ENCODE measurements at places on chromosomes 3 and 15.
A peak's percentile ranks its signal among the peaks of the same experiment; 100 is the strongest.

GRCh38 chr3:155283092-155284056 is 10.1 kb downstream of the STRIT1 start:
- DNase-seq = no peak

- no peak for DNase-seq
Observed at GRCh38 chr15:42721016-42721415, 15.9 kb downstream of the CDAN1 start.

GRCh38 chr15:63504979-63505841 is 817 bp downstream of the USP3 start:
- DNase-seq = peak; percentile 21

- DNase-seq = no peak
Observed at GRCh38 chr3:94011233-94011711, 17.1 kb downstream of the STX19 start.

GRCh38 chr3:140359233-140359995 is 318.4 kb upstream of the TRIM42 start:
- DNase-seq = no peak

DNA sequence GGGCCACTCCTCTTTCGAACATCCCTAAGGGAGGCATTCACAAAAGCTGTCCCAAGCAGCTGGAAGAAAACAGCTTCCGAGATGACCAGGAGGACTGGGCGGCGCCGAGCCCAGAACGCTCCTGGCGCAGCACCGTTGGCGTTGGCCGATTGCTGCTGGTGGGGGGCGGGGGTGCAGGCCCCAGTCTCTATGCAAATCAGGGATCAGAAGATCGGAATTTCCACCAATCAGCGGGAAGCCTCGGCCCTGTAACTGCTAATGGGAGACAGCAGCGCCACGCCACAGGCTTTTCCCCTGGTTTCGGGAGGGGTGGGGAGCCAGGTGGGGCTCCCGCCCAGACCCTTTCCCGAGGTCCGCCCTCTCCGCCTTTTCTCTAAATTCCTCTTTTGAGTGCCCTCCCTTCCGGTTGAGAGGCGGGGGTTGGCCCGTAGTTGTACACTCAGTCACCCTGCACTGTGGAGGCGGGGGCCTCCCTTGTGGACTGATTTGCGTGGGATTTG is 27.0 kb downstream of the HMCES start:
- no peak for DNase-seq

DNA sequence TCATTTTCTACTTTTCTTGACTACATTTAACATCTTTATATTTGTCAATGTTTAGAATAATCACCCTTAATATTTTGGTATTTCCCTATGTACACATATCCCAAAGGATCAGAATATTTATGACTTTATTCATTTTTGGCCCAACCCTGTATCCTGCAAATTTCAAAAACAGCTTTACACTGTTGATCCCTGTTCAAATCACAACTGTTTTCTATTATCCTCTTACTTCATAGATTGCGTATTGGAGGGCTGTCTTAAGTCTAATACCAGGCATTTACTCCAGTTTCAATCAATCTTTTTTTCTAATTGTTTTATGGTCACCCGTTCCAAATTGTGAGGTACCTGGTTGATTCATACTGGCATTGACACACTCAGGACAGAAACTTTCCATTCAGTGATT is 107.9 kb downstream of the RPL22L1 start:
- DNase-seq = no peak

DNA sequence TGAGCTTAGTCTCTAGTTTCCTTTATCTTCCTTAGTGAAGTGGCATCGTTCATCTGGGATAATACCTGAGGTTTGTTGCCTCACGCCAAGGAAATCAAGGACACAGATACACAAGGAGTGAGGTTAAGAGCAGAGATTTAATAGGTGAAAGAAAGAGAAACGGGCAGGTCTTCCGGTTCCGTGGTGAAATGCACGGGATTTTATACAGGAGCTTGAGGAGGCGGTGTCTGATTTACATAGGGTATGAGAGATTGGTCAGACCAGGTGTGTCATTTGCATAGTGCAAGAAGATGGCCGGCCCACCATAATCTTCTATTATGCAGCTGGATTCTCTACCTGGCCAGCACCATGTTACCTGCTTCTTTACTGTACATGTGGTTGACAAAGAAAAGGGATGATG is 17.2 kb downstream of the ARRDC4 start:
- no peak for DNase-seq

DNA sequence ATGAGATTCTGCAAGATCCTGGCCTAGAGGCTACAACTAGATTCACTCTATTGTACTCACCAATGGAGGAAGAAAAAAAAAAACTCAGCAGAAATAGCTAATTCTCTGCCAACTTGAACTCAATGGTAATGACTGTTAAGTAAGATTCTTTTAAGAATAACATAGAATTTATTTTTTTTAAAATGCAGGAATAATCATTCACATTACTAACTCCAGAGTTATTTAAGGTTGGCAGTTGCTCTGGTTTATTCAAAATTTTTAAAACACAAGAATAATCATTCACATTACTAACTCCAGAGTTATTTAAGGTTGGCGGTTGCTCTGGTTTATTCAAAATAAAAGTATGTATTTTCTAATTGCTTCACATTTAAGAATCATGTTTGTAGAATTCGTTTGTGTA is 1071.9 kb downstream of the IGSF11 start:
- no peak for DNase-seq

GRCh38 chr15:33618350-33618749 is 307.6 kb downstream of the RYR3 start:
- DNase-seq = no peak

GRCh38 chr3:143475981-143476380 is 356.4 kb downstream of the CHST2 start:
- no peak for DNase-seq

GRCh38 chr3:107633327-107634098 is 110.8 kb downstream of the BBX start:
- no peak for DNase-seq

GRCh38 chr3:73572368-73572767 is 52.4 kb downstream of the PDZRN3 start:
- DNase-seq = no peak

- no peak for DNase-seq
Observed at GRCh38 chr3:134362670-134363380, 11.4 kb downstream of the AMOTL2 start.

DNA sequence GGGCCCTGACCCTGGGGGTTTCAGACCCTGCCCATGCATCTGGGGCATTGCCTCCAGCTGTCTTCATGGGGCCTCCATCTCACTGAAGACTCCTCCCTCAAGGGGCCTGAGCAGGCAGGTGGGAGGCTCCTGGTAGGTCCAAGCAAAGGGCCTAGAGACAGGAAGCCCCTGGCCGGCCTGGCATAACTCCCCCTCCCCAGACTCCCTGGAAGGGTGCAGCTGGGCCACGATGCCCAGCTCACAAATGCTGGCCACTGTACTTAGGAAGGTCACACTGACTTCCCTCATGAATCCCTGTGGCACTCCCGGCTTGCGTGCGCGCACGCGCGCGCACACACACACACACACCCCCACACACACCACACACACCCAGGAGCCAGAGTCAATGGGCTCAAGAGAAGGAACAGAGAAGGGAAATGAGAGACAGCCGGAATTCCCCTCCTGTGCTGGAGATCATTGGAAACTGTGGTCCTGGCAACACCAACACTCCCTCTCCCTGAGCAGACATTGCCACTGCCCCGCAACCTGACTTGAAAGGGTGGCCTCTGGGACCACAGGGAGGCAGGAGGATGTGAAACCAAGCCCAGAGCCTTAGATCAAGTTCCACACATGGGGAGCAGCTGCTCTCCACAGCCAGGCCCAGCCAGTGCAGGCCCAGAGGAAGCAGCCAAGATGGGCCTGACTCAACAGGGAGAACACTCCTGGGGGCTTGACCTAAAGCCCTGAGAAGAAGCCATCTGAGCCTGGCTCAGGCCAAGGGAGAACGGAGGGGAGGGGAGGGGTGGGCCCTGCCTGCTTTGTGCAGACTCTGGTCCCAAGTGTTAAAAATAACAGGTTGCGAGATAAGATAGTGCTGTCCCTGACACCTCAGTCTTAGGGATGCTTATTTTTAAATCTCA is 69.7 kb downstream of the SCN5A start:
- DNase-seq = no peak

GRCh38 chr3:170098753-170099152 is 61.0 kb downstream of the GPR160 start:
- no peak for DNase-seq

DNA sequence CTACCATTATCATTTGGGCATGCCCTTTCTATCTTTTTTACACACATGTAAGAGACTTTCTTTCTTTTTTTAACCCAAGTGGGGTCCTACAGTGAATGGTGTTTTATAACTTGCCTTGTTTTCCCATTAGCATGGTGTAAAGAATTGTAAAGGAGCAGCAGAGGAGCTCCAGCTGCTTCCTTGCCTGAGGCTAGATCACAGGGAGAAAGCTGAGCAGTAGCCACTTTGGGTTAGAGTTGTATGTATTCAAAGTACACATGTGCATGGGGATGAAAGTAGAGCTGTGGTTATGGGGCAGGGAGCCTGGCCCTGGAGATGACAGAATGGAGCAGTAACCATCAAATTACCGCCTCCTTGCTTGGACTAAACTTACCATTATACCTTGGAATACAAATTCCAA is 231.1 kb upstream of the PDZRN3 start:
- DNase-seq = no peak

DNA sequence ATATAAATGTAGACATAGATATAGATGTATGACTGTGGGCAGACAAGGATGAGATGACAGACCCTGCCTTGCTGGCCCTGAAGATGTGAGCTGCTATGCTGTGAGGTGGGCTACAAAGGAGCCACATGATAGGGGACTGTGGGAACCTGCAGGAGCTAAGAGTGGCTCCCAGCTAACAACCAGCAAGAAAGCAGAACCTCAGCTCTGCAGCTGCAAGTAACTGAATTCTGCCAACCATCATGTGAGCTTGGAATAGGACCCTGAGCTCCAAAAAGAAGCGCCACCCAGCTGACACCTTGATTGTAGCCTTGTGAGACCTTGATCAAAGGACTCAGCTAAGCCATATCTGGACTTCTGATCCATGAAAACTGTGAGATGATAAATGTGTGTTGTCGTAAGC is 123.3 kb upstream of the GRM7 start:
- DNase-seq = no peak

- no peak for DNase-seq
Observed at GRCh38 chr15:95973566-95974256, 356.8 kb upstream of the NR2F2 start.

DNA sequence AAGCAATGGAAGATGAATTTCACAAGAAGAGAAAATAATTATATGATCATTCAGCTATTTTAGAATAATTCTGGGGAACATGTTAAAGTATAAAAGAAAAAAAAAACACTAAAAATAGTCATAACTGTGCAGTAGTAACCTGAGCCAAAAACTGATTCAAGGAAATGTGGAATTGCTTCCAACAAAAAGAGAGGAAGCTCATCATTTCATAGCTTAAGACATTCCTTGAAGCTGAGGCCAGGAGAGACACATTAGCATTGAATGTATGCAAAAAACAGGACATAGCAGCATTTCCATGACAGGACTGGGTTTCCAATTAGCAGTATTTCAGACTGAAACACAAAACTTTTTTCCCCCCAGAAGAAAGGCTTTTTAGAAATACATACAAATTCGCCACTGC is 27.7 kb upstream of the LRRN1 start:
- DNase-seq = no peak

DNA sequence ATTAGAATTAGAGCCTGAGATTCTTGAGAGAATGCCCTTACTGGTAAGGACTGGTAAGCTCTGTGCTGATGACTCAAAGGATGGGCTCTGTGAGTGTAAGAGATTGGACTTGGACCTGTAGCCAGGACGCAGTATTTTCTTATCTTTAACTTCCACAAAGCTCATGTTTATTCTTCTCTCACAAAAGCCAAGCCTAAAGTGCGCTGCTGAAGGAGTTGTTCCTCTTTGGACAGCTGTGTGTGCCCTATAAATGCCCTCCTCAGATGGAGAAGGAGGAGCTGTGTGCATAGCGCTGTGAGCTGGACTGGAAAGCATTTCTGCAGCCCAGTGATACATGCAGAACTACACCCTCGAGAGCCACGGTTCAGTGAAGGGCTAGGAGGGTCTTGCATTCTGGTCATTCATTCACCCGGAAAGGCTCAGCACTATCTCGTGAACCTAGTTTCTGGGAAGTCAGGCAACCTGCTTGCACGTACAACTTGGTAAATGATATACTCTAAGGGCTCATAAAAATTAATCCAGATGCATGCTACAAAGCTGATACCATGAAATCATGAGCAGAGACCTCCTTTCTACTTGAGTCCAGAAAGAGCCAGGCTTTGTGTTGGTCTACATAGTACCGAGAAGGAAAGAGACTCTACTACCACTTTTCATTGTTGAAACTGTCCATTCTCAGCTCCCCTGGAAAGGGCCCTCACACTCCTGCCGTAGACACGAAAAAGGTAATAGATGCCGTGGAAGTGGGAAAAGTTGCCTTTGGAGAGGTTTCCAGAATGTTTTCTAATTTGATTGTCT is 103.0 kb upstream of the TBL1XR1 start:
- DNase-seq = no peak

- no peak for DNase-seq
Observed at GRCh38 chr3:134839990-134840389, 44.9 kb downstream of the EPHB1 start.

DNA sequence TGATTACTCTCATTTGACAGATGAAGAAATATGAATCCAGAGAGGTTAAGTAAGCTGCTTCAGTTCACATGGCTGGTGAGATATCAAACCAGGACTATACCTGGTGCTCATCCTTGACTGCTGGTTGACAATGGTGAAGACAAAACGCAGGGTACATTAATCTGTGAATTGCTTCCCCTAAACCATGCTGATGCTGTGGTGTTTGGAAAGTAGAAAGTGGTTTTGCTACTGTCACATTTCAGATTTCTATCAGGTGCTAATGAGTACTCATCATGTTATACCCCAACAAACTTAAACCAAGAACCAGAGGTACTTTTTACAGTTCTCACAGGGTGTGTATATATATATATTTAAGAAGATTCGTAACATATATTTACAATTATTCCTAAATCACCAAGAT is 85.0 kb upstream of the PRTG start:
- DNase-seq = no peak

DNA sequence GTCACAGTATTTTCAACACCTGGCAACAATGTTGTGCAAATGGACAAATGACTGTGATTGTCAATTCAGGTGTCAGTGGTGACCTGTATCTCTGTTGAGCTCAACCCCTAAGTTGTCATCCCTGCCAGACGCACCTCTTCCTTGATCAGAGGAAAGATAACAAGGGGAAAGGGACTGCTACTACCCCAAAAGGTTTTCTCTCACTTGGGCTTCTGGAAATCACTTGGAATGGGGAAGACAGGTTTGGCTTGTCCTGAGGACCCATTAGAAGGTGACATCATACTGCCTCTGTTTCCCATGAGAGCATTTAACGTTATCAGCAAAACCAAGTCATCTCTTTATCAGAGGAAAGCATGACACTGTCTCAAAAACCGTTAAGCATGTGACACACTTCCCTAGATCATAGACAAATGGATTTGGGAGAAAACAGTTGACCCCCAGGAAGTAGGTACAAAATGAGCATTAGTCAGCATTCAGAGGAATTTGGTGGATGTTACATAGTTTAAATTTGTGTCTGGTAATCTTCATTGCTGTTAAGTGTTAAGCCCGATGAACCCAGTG is 769.5 kb downstream of the GRM7 start:
- no peak for DNase-seq

- DNase-seq = no peak
Observed at GRCh38 chr15:77862651-77863104, 214.8 kb downstream of the TBC1D2B start.
